ENCODE measurements at places on chromosomes 12 and 14. TPM values are rescaled to one million over a fixed set of nuclear protein-coding genes. Genes with fewer than 3 reads are reported as not detected.

Gene PTGES3
- total RNA-seq: 127 TPM

Gene LYZ
- 134 TPM for total RNA-seq

Gene ATL1
- total RNA-seq: 1.6 TPM

Gene VRTN
- total RNA-seq: not detected

Gene SRRM4
- not detected for total RNA-seq

Gene LMNTD1
- total RNA-seq: not detected

Gene RPGRIP1
- not detected for total RNA-seq

Gene LALBA
- total RNA-seq: not detected

Gene TAOK3
- total RNA-seq: 82.2 TPM

DNA sequence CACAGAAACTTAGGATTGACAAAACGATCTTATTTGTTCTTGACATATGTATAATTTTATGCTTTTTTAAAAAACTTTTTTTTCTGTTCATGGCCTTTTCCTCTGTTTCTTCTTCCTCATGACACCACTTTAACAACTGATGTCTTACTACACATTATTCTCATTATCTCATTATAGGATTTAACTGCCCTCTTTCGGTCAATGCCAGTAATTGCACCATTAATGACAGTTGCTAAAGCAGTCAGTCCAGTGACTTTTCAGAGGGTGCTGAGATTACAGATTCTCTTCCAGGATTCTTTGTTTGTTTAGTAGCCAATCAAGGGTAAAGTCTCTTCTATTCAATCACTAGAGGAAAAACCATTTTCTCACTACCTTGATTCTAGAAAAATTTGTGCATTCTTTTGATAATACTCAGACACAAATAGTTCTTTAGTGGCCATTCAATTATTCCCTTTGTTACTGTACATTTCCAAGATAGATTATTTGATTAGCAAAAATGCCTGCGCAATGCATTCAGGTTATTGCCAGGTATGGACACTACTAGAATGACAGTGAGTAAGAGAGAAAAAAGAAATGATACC, 50.1 kb downstream of the KLRG1 start:
- no peak for DNase-seq

DNA sequence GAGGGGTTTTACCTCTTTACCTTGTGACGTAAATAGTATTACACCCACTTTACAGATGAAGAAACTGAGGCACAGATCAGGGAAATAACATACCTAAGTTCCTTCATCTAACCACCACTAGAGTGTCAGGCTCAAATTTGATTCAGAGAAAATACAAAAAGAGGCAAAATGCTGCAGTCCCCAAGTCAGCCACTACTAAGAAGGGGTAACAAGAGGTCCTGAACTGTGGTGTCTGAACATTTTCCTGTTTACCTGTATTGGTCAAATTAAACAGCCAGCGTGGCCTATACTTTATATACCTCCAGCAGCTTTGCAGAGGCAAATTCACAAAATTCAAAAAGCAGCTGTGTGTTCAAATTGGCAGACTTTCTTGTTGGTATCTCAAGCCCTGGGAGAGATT, 92.0 kb downstream of the TBX5 start:
- DNase-seq: no peak

DNA sequence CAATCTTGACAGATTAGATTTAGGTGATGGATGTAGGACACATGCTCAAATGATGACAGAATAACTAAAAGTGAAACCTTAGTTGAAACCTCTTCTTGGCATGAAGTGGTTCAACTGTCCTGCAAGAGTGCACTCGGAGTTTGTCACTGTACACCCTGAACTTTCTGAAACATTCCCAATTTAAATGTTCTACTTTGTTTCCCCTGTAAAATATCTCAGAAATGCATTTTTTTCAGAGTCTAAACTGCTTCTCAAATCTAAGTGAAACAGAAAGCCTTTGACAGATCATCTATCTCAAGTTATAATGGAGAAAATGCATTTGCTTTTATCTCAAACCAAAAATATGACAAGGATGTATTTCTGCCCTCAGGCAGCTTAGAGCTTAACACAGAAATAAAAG, 66.0 kb downstream of the BHLHE41 start:
- no peak for DNase-seq

DNA sequence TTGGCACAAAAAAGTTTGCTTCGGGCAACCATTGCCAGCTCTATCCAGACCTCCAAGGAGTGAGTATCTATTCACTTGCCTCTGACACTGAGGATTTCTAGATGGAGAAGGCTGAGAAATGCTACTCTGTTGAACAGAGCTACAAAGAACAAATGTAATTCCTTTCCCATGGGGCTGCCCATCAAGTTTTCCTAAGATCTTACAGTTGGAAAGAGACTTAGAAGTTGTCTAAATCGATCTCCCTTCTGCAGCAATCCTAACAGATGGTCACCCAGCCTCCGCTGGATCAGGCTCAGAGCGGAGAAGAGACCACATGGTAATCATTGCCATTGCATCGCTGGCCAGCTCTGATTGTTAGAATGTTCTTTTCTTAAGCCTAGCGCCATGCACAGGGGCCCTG, 110.1 kb upstream of the BCL2L14 start:
- no peak for DNase-seq

DNA sequence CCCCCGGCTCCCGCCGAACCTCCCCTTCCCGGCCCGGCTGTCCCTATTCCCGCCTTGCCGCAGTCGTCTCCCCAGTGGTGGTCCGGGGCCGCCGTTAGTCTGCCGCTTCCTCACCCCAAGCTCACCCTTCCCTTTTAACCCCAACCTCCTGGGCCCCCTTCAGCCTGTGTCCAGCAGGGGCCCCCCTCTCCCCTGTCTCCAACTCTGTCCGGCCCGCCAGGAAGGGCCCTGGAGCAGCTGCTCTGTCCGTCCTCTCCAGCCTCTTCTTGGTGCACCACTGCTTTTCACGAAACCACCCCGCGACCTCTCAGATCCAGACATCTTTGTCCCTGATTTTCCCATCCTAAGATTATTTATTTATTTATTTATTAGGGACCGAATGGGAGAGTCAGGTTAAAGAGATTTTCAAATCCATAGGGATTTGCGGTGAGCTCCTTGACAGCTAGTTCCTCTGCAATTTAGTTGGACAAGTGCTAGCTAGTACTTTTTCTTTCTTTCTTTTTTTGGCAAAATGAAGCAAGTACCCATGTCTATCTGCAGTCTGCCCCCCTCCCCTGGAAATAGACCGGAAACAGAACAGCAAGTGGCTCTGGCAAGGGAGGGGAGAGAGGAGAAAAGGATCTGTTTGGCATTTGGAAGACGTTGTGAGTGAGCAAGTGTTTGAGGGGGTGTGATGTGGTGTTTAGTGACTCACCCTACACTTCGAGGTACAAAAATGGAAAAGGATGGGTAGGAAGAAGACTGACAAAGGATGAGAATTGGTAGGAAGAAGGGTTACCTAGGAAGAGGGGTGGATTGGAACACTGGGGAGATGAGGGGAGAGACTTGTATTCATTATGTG, 632 bp downstream of the UBR7 start:
- no peak for DNase-seq

DNA sequence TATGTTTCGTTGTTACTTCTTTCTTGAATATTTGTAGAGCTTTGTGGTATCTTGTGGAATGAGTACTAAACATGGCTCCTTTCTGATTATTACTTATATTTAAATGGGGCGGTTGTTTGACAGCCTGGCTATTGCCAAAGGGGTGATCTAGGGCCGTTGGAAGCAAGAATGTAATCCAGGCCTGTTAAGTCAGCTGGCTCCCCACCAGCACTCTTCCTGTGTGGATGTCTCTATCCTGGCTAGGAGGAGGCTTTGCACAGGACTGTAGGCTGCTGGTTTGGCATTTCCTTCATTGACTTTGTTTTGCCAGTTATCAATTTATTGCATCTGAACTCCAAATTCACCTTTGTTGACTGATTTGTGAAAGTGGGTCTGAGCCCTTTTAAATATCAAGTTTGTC, 5.6 kb downstream of the FAM234B start:
- DNase-seq: no peak

- DNase-seq: no peak
Measured at GRCh38 chr12:55743406-55744339, 751 bp downstream of the GDF11 start.

GRCh38 chr12:91819132-91819447, 326.6 kb downstream of the BTG1 start:
- no peak for DNase-seq

- no peak for DNase-seq
Measured at GRCh38 chr14:49287004-49287403, 299.2 kb downstream of the RPS29 start.

DNA sequence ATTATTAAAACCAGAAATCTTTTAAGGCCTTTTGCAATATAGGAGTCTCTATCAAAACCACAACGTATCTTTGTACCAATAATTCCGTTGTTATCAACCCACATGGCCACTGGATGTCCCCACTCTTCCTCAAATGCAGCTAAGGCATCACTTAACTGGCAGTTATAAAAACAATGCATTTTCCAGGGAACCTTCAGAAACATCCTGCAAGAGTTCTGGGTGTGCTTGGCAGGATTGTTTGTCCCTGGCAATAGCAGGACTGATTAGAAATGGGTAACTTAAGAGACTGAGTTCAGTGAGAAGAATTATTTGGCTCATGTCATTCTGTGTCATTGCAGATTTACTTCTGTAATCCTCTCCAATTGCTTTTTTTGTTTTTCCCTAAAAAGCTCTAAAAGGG, 112.0 kb downstream of the SLC15A5 start:
- DNase-seq: no peak

- no peak for DNase-seq
Measured at GRCh38 chr14:77045238-77046162, 17.0 kb upstream of the IRF2BPL start.

DNA sequence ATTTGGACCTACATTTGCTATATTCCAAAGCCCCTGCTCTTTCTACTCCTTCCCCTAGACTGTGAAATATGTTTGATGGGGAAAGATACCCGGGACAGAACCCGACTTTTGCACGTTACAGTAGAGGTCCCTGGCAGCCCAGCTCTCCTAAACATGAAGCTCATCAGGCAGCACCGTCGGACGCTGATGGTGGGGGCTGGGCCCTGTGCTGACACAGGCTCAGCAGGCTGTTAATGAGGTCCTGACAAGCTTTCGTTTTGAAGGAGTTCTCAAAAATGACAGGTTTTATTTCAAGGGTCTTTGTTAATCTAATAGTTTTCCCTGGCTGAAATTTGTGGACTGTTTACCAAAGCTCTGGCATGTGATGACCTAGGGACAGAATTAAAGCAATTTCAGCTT, 102.3 kb downstream of the SLC25A47 start:
- DNase-seq: no peak

DNA sequence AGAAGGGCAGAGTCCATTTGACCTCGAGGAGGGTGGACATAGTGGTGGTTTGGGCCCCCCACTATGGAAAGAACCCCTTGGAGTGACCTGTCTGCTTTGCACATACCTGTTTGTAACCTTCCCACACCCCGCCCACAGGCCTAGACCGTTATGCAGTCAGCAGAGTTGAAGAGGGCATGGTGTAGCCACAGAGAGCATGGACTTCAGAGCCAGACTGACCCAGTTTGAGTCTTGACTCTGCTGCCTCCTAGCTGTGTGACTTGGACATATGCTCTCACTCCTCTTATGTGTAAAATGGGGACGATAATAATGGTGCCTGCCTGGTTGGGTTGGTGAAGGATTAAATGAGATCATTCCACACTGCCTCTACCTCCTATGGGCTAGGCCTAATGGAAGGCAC, 40.9 kb upstream of the NOS1 start:
- DNase-seq: no peak

DNA sequence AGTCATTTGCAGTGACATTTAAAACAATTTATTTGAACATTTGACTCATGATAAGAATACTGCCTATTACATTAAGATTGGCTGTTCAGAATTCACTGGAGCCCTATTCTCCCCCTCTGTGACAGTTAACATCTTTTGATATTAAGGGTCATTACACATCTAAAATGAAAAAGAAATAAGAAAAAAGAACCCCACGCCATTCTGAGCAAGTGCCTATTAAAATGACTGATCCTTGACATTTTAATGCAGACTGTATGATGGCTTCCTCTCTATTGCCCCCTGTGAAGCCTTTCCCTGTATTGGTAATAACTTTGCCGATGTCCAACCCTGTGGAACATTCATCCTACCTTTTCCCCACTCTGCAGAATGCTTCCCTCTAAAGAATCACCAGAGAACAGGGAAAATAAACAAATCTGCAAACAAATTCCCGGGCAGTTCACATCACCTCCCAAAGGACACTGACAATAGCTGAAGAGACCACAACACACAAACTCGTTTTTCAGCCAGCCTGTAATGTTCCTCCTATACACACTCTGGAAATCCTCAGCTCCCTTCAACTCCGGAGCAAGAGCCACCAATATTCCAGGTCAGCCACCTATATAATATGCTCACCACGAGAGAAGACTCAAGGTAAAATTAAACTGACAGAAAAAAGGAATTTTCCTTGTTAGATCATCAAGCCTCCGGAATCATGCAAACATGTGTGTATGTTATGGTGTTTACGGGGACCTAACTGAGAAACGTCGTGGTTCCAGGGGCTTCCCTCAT, 2.1 kb downstream of the NIN start:
- DNase-seq: no peak

- DNase-seq: no peak
Measured at GRCh38 chr14:54554401-54554800, 12.5 kb upstream of the SAMD4A start.

DNA sequence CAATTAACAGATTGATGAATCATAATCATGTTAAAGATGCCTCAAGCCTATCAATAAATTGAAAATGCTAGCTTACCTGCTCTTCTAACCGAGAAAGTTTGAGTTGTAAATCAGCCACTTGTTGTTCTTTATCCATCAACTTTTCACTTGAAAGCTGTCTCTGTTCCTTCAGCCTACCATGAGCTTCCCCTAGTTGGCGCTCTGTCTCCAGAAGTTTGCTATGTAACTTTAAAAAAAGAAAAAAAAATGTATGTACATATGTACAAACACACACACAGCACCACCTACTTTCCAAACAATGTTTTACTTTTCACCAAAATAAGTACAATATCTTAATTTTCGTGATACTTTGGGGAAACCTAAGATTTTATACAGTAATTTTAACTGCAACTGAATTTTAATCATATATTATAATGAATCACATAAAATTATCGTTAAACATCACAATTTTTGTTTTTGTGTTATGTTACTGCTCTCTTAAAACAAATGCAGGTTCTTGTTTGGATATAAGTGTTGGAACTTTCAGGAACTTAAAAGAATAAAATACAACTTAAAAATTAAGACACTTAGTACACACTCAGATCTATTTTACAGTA, 101.2 kb downstream of the EEA1 start:
- DNase-seq: no peak

GRCh38 chr12:44372259-44372658, 503.9 kb downstream of the NELL2 start:
- DNase-seq: no peak

GRCh38 chr14:23572524-23572828, 4.9 kb upstream of the AP1G2 start:
- no peak for DNase-seq

- no peak for DNase-seq
Measured at GRCh38 chr12:59579631-59580030, 16.2 kb upstream of the SLC16A7 start.

Data from T-helper 17 cell (primary cell).